ENCODE measurements at places on chromosomes 2 and 18. TPM values are rescaled to one million over a fixed set of nuclear protein-coding genes. Genes with fewer than 3 reads are reported as not detected.

DNA sequence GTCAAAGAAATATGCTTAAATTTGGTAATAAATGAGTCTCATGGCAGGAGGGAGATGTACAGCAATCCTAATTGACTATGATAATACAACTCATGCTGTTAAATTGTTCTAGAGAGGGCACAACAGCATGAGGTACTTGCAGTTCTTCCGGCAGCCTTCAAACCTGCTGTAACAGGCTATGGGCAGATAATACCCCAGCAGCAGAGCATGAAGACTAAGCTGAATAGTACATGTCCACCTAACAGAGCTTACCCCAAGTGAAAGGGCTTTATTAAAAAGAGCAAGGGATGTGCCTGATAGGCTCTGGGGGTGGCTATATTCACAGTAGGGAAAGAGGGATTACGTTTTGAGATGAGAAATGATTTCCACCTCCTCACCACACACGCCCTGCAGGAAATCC is 28.9 kb downstream of the MRO start:
- no peak for DNase-seq

GRCh38 chr2:155393406-155393805 is 694.9 kb downstream of the KCNJ3 start:
- DNase-seq, result no peak

- no peak for DNase-seq
These were observed 269.4 kb upstream of the NRXN1 start for GRCh38 chr2:51301381-51301780.

GRCh38 chr2:37610638-37611289 is 60.7 kb downstream of the CDC42EP3 start:
- peak; percentile 27 for DNase-seq

SLC23A3 gene
- 29.0 TPM for polyA plus RNA-seq

RRM2 gene
- 55.9 TPM for polyA plus RNA-seq

CROCC2 gene
- 0.04 TPM for polyA plus RNA-seq

CXXC1 gene
- 91.6 TPM for polyA plus RNA-seq

Measured in renal pelvis (tissue), 12 donors.